ENCODE measurements at places on chromosomes 3 and 15. TPM values are rescaled to one million over a fixed set of nuclear protein-coding genes. Genes with fewer than 3 reads are reported as not detected.

- no peak for DNase-seq
- H3K4me3 ChIP-seq: no peak overlapping the region
- no peaks in the 10 kb centered on the region for H3K4me1 ChIP-seq
- no peaks in the 10 kb centered on the region for H3K36me3 ChIP-seq
Measured at GRCh38 chr3:127221037-127221436, 28.1 kb downstream of the PRR23E start.

DNA sequence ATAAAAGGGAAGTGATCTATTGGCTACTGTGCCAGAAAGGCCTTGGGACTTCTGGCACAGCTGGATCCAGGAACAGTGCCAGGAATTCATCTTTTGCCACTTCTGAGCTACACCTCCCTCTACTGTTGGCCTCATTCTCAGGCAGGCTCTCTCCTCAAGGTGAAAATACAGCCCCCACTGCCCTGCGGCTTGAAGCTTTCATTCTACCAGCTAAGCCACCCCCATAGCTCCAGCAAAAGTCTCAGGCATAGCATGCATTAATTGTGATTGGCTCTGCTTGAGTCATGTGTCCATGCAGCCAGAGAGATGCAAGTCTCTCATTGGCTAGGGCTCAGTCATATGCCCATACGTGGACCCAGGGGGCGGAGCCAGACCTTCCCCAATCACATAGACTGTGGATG lies 142.4 kb downstream of the TPRA1 start:
- peaks cover 15% of the 10 kb centered on the region for H3K27me3 ChIP-seq
- H3K36me3 ChIP-seq: no peaks in the 10 kb centered on the region

- H3K27ac ChIP-seq: no peak overlapping the region
- no peak for DNase-seq
- no peaks in the 10 kb centered on the region for H3K27me3 ChIP-seq
- H3K4me3 ChIP-seq: no peak overlapping the region
- no peaks in the 10 kb centered on the region for H3K4me1 ChIP-seq
- no peaks in the 10 kb centered on the region for H3K36me3 ChIP-seq
Measured at GRCh38 chr15:31776039-31776438, 254.3 kb upstream of the CHRNA7 start.

GRCh38 chr3:47156396-47156795 lies 7.5 kb downstream of the SETD2 start:
- H3K27me3 ChIP-seq: no peaks in the 10 kb centered on the region
- H3K36me3 ChIP-seq: no peaks in the 10 kb centered on the region
- no peak overlapping the region for H3K4me3 ChIP-seq

DNA sequence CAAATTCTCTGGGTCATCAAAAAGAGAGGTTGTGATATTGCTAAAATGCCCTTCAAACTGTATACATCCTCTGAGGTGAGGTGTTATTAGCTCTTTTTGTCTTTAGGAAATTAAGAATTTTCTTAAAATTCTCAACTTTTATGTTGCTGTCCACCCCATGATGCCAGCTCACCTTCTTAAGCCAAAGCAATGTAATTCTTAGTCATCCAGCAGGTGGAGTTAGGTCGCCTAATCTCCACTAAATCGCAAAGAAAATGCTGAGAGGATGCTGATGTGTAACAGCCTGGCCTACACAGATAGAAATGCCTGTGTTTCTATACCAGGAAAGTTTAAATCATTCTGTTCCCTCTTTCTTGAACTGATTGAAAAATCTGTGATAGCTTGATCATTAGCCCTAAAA lies 770.2 kb upstream of the ALCAM start:
- H3K27ac ChIP-seq: no peak overlapping the region
- no peak for DNase-seq
- no peaks in the 10 kb centered on the region for H3K4me1 ChIP-seq
- H3K36me3 ChIP-seq: no peaks in the 10 kb centered on the region
- no peaks in the 10 kb centered on the region for H3K27me3 ChIP-seq
- H3K4me3 ChIP-seq: no peak overlapping the region

DNA sequence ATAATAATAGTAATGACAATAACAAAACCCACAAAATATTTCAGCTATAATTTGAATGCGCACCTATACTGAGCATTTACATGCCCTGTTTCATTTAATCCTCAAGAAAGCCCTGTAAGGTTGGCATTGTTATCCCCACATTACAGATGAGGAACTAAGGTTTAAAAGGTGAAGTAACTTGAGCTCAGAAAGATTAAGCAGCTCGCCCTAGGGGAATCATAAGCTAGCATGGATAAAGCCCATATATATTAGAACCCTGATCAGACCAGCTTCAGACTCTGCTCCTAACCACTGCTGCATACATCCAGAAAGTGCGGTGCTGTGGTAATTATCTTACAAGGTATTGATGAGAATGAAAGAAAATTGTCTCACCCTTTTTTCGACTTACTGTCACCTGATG lies 141.1 kb upstream of the CGNL1 start:
- peaks cover 41% of the 10 kb centered on the region for H3K36me3 ChIP-seq
- no peak overlapping the region for H3K27ac ChIP-seq
- H3K4me3 ChIP-seq: no peak overlapping the region
- no peaks in the 10 kb centered on the region for H3K27me3 ChIP-seq

GRCh38 chr3:164687211-164687610 lies 391.1 kb downstream of the SI start:
- H3K27ac ChIP-seq: peak overlapping the region; percentile 73
- H3K4me1 ChIP-seq: no peaks in the 10 kb centered on the region
- no peaks in the 10 kb centered on the region for H3K36me3 ChIP-seq

DNA sequence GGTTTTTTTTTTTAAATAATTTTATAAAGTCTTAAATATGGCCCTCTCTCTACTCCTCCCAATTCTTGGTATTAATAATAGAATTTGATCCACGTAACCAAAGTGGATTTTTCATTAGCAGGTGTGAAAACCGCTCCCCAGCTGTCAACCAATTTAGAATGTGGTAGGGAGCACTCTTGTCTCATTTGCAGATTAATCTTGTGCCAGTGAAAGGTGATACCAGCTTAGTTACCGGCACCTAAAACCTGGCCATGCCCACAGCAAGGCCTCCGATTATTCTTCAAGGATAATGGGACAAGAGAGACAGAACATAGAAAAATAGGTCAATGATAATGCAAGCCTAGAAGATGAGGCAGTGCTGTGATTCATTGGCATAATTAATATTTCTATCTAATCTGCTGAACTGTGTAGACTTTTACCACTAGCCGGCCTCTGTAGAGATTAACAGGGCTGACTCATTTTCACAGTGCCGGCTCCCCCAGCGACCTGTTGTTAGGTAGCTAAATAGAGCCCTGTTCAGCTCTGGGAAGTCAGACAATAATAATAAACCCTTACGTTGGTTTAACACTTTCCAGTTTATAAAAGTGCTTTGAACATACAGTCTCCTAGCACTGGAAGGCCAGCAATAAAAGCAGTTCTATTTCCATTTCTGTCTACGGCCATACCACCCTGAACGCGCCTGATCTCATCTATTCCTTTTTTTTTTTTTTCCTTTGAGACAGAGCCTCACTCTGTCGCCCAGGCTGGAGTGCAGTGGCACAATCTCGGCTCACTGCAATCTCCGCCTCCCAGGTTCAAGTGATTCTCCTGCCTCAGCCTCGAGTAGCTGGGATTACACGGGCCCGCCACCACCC lies 102.9 kb downstream of the SHQ1 start:
- H3K27ac ChIP-seq: no peak overlapping the region
- H3K36me3 ChIP-seq: peaks cover 7% of the 10 kb centered on the region
- H3K4me1 ChIP-seq: no peaks in the 10 kb centered on the region
- no peak for DNase-seq

DNA sequence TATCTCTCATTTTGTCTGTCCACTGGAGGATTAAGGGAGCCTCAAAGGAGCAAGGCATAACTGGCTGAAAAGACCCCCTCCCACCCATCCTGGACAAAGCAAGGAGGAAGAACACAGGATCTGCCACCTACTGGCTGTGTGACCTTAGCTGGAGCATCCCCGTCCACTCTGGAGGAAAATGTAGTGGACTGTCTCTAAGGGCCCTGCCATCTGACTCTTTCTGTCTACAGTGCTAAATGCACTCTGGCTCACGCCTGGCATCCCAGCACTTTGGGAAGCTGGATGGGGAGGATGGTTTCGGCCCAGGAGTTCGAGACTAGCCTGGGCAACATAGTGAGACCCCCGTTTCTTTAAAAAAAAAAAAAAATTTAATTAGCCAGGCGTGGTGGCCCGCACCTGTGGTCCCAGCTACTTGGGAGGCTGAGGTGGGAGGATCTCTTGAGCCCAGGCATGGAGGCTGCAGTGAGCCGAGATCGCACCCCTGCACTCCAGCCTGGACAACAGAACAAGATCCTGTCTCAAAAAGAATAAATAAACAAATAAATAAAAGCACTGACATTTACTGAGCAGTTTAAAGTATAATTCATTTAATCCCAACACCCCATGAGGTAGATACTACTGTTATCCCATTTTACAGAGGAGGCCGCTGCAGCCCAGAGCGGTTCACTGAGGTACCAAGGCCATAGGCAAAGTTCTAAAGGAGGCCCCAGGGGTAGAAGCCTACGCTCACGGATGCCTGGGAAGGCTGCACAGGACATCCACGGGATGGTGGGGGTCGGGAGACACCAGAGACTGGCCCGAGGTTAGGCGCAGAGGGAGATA lies 1.1 kb downstream of the TBC1D2B start:
- H3K4me1 ChIP-seq: no peaks in the 10 kb centered on the region
- peak overlapping the region; percentile 79 for H3K4me3 ChIP-seq
- H3K27me3 ChIP-seq: no peaks in the 10 kb centered on the region
- no peak for DNase-seq
- H3K36me3 ChIP-seq: no peaks in the 10 kb centered on the region

GRCh38 chr3:62171789-62172188 lies 201.6 kb downstream of the FEZF2 start:
- no peak overlapping the region for H3K27ac ChIP-seq
- H3K4me1 ChIP-seq: peaks cover 3% of the 10 kb centered on the region
- no peaks in the 10 kb centered on the region for H3K27me3 ChIP-seq
- H3K36me3 ChIP-seq: peaks cover 6% of the 10 kb centered on the region
- DNase-seq: no peak

- DNase-seq: no peak
- H3K36me3 ChIP-seq: no peaks in the 10 kb centered on the region
- no peaks in the 10 kb centered on the region for H3K27me3 ChIP-seq
- H3K4me1 ChIP-seq: no peaks in the 10 kb centered on the region
Measured at GRCh38 chr3:170021083-170021482, 16.7 kb upstream of the GPR160 start.

GRCh38 chr3:38382506-38383080 lies 36.0 kb downstream of the XYLB start:
- no peaks in the 10 kb centered on the region for H3K27me3 ChIP-seq
- H3K36me3 ChIP-seq: peaks cover 2% of the 10 kb centered on the region
- H3K27ac ChIP-seq: no peak overlapping the region
- no peak for DNase-seq
- no peak overlapping the region for H3K4me3 ChIP-seq
- no peaks in the 10 kb centered on the region for H3K4me1 ChIP-seq

DNA sequence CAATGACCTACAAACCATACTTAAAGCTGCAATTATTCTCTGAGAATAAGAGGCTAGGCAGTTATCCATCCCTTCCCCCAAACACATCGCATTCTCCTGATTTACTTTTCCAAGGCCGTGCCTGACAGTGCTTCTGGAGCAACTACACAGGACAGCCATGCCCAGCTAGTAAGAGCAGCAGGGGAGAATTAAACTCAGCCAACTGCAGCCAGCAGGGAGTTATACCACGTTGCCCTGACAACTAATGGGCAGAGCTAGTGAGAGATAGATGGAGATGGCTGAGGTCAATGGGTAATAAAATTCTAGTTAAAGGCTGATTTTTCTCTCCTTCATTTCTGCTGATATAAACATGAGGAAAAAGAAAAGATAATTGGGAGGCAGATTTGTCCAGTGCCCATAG lies 193.8 kb upstream of the PPP2R3A start:
- H3K36me3 ChIP-seq: no peaks in the 10 kb centered on the region
- no peaks in the 10 kb centered on the region for H3K4me1 ChIP-seq
- no peak overlapping the region for H3K4me3 ChIP-seq

- H3K27me3 ChIP-seq: no peaks in the 10 kb centered on the region
- H3K36me3 ChIP-seq: no peaks in the 10 kb centered on the region
- no peak overlapping the region for H3K4me3 ChIP-seq
- DNase-seq: no peak
- no peaks in the 10 kb centered on the region for H3K4me1 ChIP-seq
- H3K27ac ChIP-seq: no peak overlapping the region
Measured at GRCh38 chr15:22988811-22989210, 8.6 kb upstream of the CYFIP1 start.

DNA sequence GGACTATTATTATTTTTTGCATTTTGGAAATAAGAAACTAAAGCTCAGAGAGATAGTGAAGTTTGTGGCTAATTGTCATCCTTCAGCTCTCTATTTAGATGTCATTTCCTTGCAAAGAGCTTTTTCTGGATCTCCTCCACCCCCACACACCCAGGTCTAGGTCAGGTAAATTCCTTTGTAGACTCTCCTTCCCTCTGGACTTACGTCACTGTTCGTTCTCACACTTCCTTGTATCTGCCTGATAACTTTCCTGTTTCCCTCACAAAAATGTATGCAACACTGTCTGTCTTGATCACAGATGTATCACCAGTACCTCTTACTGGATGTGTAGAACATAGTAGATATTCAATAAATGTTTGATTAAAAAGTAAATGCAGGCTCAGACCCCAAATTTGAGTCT lies 6.1 kb upstream of the MB21D2 start:
- no peaks in the 10 kb centered on the region for H3K27me3 ChIP-seq
- no peaks in the 10 kb centered on the region for H3K36me3 ChIP-seq
- DNase-seq: no peak
- H3K27ac ChIP-seq: no peak overlapping the region

GRCh38 chr15:39669661-39670060 lies 88.8 kb downstream of the THBS1 start:
- H3K4me3 ChIP-seq: no peak overlapping the region
- H3K4me1 ChIP-seq: no peaks in the 10 kb centered on the region
- DNase-seq: no peak
- no peaks in the 10 kb centered on the region for H3K36me3 ChIP-seq
- H3K27ac ChIP-seq: no peak overlapping the region

DNA sequence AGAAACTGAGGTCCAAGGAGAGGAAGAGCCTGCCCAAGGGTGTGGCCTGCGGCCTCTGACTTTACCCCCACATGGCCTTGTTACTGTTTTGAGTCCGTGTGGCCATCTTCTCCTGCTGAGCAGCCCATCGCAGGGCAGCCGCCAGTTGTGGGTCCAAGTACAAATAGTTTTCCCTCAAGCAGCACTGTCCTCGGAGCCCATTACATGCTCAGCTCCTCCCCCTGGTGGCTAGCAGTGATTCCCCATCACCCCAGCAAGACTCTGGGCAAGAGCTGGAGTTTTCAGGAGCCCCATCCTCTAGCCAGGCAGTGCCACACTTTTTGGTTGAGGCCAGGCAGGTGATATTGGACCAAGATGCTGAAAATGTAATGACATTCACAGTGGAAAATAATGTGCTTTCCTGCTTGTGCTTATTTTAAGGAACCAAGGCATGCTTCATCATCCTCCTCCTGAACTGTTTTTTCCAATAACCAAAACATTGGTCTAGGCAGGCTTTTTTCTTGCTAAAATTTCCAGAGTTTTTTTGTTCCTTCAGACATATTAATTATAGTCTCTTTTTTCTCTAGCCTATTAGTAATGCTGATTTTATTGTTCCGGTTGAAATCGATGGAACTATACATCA lies 23.2 kb upstream of the VILL start:
- no peak overlapping the region for H3K4me3 ChIP-seq
- no peaks in the 10 kb centered on the region for H3K27me3 ChIP-seq
- peaks cover 50% of the 10 kb centered on the region for H3K4me1 ChIP-seq
- H3K27ac ChIP-seq: peak overlapping the region; percentile 57
- no peaks in the 10 kb centered on the region for H3K36me3 ChIP-seq

GRCh38 chr3:185658504-185658912 lies 72.4 kb downstream of the SENP2 start:
- H3K4me3 ChIP-seq: no peak overlapping the region
- DNase-seq: peak; percentile 86
- H3K36me3 ChIP-seq: no peaks in the 10 kb centered on the region

The CCRL2 gene
- 2.4 TPM for total RNA-seq

The CDHR4 gene
- total RNA-seq: 1.3 TPM

The TJP1 gene
- 416 TPM for total RNA-seq

The RLBP1 gene
- not detected for total RNA-seq

The MOBP gene
- total RNA-seq: not detected

The SLC9A9 gene
- total RNA-seq: 7.6 TPM

All from tibial nerve (tissue), 4 donors.